ENCODE measurements at places on chromosomes 5 and 9. TPM values are rescaled to one million over a fixed set of nuclear protein-coding genes. Genes with fewer than 3 reads are reported as not detected.

GRCh38 chr5:172003746-172004145 is 2.7 kb downstream of the FBXW11 start:
- peaks cover 65% of the 10 kb centered on the region for H3K4me1 ChIP-seq
- peak overlapping the region; percentile 59 for H3K4me3 ChIP-seq
- H3K27me3 ChIP-seq, result no peaks in the 10 kb centered on the region
- no peaks in the 10 kb centered on the region for H3K36me3 ChIP-seq
- peak overlapping the region; percentile 85 for H3K27ac ChIP-seq
- no peak for DNase-seq

DNA sequence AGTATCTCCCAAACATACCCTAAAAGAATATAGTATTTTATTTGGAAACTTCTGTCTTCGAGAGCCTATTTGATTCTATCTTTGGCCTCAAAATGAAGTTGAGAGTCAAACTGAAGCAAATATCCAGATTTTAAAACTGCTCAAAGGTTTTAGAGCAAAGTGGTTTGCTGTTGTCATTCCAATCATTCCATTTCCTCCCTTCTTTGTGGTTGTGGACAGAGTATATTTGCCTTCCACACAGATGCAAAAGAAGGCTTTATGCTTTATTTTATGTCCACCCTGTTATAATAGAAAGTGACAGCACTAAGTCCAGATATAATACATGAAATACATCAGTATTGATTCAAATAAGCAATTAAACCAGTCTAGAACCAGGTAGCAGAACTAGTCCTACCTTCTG is 12.4 kb downstream of the GZMK start:
- H3K27me3 ChIP-seq, result no peaks in the 10 kb centered on the region
- no peaks in the 10 kb centered on the region for H3K36me3 ChIP-seq
- no peak overlapping the region for H3K4me3 ChIP-seq
- H3K4me1 ChIP-seq, result peaks cover 12% of the 10 kb centered on the region
- DNase-seq, result no peak
- no peak overlapping the region for H3K27ac ChIP-seq

- peaks cover 6% of the 10 kb centered on the region for H3K4me1 ChIP-seq
- no peaks in the 10 kb centered on the region for H3K27me3 ChIP-seq
- no peaks in the 10 kb centered on the region for H3K36me3 ChIP-seq
Measured at GRCh38 chr5:122668552-122668951, 106.3 kb upstream of the SNX2 start.

DNA sequence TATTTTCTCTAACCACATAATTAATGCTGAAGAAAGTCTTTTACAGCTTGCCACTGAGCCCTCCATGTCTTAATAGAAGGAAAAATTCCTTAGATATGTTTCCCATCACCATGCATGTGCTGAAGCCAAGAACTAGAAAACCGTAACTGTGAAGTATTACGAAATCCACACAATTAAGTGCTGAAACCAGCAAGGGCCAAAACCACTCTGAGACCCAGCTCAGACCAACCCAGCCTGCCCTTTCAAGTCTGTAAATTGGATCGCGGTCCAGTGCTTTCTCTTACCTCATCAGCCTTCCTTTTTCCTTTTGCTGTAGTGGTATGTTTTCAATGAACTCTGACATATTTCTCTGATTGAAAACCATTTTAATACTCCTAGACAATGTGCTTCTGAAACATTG is 26.3 kb downstream of the SEMA5A start:
- H3K4me3 ChIP-seq, result no peak overlapping the region
- peaks cover 46% of the 10 kb centered on the region for H3K4me1 ChIP-seq
- no peaks in the 10 kb centered on the region for H3K27me3 ChIP-seq
- H3K27ac ChIP-seq, result no peak overlapping the region

DNA sequence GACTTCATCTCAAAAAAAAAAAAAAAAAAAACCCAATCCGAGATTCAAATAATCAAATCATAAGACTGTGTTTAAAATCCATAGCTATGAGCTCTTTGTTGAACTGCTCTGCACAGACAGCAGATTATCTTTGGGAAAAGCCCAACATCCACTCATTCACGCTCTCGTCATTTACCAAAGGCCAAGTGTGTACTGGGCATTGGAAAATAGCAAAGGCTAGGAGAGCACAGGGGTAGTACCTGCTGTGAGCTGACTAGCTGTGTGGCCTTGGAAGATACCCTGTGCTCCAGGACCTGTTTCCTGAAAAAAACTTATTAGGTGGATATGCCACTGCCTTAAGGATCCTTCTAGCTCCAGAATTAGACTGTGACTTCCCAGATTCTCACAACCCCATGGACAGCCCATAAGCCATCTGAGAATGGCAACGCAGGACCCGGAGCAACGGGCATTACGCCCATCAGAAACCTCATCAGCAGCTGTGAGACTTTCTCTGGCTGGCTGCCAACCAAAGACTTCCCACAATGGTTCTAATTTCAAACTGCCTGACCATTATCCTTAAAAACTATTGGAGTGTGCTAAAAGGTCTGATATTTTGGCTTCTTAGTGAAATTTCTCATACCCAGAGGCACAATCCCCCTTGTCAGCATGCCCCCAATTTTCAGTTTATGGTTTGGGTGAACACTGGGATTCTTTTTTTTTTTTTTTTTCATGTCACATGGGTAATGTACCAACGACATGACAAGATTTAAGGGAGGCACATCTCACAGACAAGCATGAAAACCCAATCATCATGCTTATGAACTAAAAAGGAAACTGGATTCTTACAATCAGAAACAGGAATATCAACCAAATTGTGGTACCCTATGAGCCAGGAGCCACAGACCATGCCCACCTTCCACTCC is 16.8 kb downstream of the SERINC5 start:
- no peak for DNase-seq
- no peaks in the 10 kb centered on the region for H3K27me3 ChIP-seq
- H3K4me3 ChIP-seq, result no peak overlapping the region
- H3K27ac ChIP-seq, result peak overlapping the region; percentile 76
- peaks cover 30% of the 10 kb centered on the region for H3K4me1 ChIP-seq
- H3K36me3 ChIP-seq, result peaks cover 6% of the 10 kb centered on the region

- no peaks in the 10 kb centered on the region for H3K27me3 ChIP-seq
- no peak for DNase-seq
- H3K27ac ChIP-seq, result no peak overlapping the region
Measured at GRCh38 chr5:116396476-116397099, 178.0 kb downstream of the SEMA6A start.

DNA sequence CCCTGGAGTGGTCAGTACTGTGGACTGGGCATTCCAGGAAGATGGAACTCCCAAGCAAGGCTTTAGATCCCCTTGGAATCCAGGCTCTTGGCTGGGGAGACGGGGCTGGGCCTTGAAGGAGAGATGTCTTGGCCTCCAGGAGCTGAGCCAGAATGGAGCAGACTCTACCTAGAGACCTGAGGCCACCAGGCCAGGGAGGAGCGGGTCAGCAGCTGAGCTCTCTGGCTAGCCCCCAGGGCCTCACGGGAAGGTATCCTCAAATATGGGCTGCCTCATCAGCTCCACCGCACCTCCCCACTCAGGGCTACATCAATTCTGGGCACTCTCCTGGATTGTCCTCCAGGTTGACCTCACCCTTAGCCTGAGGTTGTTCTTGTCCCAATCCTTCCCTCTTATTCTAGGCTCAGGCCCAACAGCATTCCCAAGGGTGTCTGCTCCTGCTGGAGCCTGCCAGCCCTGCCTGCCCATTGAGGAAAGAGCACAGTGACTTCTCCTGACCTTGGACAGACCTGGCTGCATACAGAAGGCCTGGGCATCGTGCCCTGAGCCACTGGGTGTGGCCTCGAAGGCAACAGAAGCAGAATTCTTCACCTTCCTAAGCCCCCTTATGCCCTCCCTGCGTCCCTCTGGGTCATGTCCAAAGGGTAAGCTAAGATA is 3.0 kb upstream of the PDLIM4 start:
- H3K27me3 ChIP-seq, result no peaks in the 10 kb centered on the region
- H3K27ac ChIP-seq, result no peak overlapping the region
- peaks cover 31% of the 10 kb centered on the region for H3K4me1 ChIP-seq
- DNase-seq, result peak; percentile 70
- H3K4me3 ChIP-seq, result no peak overlapping the region

DNA sequence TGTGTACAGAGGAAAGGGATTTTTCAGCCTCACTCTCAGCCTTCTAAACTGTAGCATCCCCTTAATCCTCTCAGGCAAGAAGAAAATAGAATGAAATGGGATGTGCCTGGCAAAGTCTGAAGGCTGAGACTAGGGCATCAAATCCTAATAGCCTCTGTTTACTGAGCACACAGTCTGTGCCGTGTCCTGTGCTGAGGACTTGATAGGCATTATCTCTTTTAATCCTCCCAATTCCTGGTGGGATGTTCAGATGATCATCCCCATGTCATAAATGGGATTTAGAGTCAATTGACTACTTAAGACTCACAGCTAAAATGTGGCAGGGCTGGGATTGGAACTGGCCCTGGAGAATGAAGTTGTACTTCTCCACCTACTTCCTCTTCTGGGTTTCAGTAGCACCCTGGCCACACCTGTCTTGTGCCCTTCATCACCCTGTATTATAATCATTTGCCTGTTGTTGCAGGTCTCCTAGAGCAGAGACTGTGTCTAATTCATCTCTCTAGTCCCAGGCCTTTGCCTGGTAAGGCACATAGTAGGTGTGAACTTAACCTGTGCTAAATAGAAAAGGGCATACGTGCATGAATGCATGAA is 81.0 kb downstream of the WWC1 start:
- no peak overlapping the region for H3K27ac ChIP-seq
- no peak for DNase-seq
- no peak overlapping the region for H3K4me3 ChIP-seq
- no peaks in the 10 kb centered on the region for H3K27me3 ChIP-seq

DNA sequence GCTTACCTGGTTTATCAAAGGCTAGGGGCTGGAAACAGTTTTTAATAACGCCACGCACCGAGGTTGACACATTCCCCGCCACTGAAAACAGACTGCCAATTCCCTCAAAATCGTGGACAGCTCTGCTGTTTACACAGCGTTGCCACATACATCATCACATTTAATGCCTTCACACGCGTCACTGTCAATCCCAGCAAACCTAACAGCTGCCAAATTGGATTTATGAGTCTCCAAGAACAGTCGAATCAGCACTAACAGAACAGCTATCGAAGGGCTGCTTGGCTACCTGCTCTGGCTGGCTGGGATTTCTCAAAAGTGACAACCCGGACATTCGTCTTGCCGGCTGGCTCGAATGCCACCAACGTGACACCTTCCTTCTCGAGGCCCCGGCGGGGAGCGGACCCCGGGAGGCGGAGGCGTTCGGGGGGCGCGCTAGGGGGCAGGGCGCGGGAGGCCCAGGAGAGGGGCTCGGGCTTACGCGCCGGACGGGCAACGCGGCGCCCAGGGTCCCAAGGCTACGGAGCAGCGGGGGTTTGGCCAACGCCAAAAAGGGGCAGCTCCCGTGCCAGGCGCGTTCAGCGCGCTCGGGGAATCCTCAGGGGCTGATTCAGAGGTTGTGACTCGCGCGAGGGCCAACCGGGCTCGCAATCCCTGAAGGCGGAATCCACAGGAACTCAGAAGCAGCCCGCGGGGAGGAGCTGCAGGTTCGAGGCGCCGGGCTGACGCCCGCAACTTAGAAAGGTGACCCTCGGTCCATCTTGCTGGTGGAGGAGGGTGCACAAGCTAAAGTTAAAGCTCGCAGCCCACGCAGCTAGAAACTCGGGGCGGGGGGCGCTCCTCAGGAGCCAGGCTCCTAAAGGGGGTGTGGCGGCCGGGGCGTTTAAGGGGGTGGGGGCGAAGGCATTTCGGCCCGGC is 1.2 kb downstream of the CDC14B start:
- H3K36me3 ChIP-seq, result no peaks in the 10 kb centered on the region
- peak overlapping the region; percentile 75 for H3K27ac ChIP-seq
- DNase-seq, result no peak
- H3K4me3 ChIP-seq, result peak overlapping the region; percentile 76
- H3K27me3 ChIP-seq, result no peaks in the 10 kb centered on the region

DNA sequence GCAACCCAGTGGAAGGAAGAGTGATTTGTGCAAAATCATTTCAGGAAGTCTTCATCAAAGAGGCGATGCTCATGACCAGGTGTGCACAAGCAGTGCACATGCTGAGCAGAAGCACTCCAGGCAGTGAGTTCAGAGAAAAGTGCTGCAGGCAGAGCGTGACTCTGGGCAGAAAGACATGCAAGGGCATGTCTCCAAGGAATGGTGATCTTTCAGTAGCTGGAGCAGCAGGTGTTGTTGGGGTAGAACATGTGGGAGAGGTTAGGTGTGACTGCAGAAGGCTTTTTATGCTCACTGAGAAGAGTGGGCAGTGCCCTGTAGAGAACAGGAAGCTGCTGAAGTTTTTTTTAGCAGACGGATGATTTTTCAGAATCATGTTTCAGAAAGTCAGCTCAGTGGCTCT is 545.4 kb upstream of the TLE4 start:
- H3K27me3 ChIP-seq, result no peaks in the 10 kb centered on the region
- H3K27ac ChIP-seq, result peak overlapping the region; percentile 34
- H3K4me1 ChIP-seq, result peaks cover 51% of the 10 kb centered on the region
- no peak for DNase-seq
- H3K36me3 ChIP-seq, result no peaks in the 10 kb centered on the region

DNA sequence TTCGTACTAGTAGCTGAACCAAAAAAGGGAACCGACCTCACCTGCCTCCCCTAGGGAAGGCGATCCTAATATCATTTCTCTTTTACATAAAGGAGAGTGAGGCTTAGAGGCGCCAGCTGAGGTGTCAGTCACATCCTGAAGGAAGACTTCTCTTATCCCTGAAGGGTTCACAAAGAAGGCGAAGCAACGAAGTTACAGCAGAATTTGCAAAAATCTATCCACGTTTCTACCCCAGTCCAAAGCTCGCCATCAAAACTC is 598 bp upstream of the KIAA1191 start:
- H3K4me1 ChIP-seq, result peaks cover 37% of the 10 kb centered on the region
- no peaks in the 10 kb centered on the region for H3K27me3 ChIP-seq
- no peak for DNase-seq
- peak overlapping the region; percentile 97 for H3K4me3 ChIP-seq
- peak overlapping the region; percentile 94 for H3K27ac ChIP-seq
- H3K36me3 ChIP-seq, result peaks cover 3% of the 10 kb centered on the region

DNA sequence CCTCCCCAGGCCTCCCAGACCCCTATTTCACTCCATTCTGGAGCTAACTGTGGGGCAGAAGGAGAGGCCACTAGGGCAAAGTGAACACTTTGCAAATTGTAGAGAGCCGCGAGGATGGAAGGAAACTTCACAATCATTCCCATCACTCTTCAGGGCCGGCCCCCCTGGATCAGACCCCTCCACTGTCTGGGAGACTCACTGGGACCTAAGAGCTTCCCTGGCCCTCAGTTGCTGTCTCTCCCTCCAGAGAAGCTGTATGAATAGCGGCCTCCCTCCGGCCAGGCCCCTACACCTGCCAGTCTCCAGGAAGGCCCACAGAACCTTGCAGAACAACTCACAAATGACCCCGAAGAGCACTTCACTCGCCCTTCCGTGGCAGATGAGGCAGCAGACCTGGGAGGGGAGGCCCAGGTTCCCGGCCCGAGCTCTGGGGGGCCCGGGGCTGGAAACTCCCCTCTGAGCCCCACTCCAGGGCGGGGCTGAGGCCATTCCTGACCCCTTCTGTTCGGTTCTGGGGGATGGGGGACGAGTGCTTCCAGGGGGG is 141.9 kb upstream of the IER5L start:
- H3K36me3 ChIP-seq, result no peaks in the 10 kb centered on the region
- DNase-seq, result peak; percentile 50
- no peaks in the 10 kb centered on the region for H3K27me3 ChIP-seq
- peak overlapping the region; percentile 22 for H3K4me3 ChIP-seq

The CARD9 gene
- total RNA-seq, result 2.4 TPM

The GABRA6 gene
- not detected for total RNA-seq

The NSG2 gene
- total RNA-seq, result not detected

The AFAP1L1 gene
- total RNA-seq, result 1.5 TPM

The CCNO gene
- 1.7 TPM for total RNA-seq

The TEK gene
- 2.7 TPM for total RNA-seq

The INSL4 gene
- not detected for total RNA-seq
